ENCODE measurements at places on chromosomes 11 and 22. TPM values are rescaled to one million over a fixed set of nuclear protein-coding genes. Genes with fewer than 3 reads are reported as not detected.

- peak; percentile 94 for DNase-seq
These were observed 945 bp downstream of the CREBZF start for GRCh38 chr11:85663753-85664614.

GRCh38 chr22:23212061-23213021 lies 32.0 kb downstream of the BCR start:
- DNase-seq: peak; percentile 40

- no peak for DNase-seq
These were observed 1225.9 kb upstream of the CNTN5 start for GRCh38 chr11:97794876-97795275.

DNA sequence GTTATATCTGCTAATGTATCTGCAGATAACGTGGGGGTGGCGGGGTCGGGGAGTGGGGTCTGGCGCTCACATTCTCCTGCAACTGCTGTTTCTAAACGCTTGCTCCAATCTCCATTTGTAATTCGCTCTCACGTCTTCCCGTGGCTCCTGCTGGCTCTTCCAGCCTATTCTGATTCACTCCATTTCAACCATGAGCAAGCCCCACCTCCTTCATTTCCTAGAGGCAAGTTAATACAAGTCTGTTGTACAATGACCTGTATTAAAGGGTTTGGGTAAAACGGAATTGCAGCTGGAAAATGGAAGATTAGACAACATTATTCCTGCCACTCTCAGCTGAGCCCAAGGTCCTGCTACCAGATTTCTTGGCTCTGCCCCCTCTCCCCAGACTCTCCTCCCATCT lies 132.3 kb downstream of the CSNK2A3 start:
- no peak for DNase-seq

DNA sequence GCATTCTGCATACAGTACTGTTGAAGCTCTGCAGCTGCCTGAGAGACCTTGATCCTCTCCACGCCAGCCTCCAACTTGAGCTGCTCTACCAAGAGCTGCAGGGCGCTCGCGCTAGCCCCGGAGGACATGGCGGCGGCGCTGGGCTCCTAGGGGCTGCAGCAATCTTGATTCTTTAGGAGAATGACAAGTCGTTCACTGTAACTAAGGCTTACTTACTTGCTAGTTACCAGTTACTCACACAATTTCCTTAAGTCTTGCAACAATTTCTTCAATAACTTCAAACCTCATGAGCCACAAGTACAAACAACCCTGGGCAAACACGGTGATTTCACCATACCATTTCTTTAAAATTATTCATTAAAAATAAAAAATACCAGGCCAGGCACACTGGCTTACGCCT lies 21.9 kb downstream of the SBF2 start:
- no peak for DNase-seq

- no peak for DNase-seq
These were observed 7.5 kb upstream of the KCNJ11 start for GRCh38 chr11:17395978-17396377.

GRCh38 chr11:72758304-72758689 lies 6.1 kb upstream of the ARAP1 start:
- DNase-seq: no peak

GRCh38 chr11:79383874-79384273 lies 57.0 kb downstream of the TENM4 start:
- no peak for DNase-seq

DNA sequence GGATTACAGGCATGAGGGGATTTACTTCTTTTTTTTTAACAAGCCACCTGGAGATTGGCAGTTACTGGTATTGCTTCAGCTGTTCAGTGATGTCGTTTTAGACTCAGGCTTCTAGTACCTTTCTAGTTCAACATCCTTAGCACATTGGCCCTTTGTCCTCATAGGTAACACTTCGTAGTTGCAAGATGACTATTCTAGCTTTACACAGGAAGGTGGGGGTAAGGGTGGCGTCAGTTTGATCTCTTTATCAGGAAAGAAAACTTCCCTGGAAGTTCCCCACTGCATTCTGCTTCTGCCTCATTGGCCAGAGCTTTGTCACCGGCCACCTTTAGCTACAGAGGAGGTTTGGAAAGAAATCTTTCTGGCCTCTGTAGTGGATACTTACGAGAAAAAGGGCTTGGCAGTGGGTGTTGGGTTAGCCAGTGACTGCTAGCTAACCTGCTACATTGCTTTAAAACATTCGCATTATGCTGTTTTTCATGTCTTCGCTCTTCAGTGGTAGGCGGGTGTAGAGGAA lies 40.7 kb downstream of the SFI1 start:
- DNase-seq: no peak

- no peak for DNase-seq
These were observed 9.9 kb downstream of the GSTP1 start for GRCh38 chr11:67593565-67593905.

DNA sequence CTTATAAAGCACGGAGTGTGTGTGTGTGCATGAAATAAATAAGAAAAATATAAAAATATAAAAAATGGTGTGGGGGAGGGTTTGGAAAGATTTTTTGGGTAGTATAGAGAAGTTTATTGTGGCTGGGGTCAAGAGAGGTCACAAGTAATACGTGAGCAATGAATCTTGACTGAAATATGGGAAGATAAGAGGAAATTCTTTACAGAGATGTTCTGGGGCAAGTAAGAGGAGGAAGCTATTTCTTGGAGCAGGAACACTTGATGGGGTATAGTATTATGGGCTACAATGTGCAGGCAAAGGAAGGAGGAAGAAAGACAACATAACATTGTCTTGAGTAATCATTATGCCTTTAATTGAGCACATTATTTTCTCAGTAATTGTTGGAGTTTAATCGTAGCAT lies 2.1 kb downstream of the HBD start:
- DNase-seq: no peak

- DNase-seq: no peak
These were observed 339.9 kb downstream of the SOX6 start for GRCh38 chr11:16016468-16016829.

GRCh38 chr11:131463649-131464425 lies 93.4 kb downstream of the NTM start:
- DNase-seq: no peak

GRCh38 chr11:65071907-65072630 lies 11.8 kb downstream of the CDCA5 start:
- DNase-seq: no peak

GRCh38 chr11:68840661-68841653 lies 759 bp downstream of the CPT1A start:
- DNase-seq: peak; percentile 81

DNA sequence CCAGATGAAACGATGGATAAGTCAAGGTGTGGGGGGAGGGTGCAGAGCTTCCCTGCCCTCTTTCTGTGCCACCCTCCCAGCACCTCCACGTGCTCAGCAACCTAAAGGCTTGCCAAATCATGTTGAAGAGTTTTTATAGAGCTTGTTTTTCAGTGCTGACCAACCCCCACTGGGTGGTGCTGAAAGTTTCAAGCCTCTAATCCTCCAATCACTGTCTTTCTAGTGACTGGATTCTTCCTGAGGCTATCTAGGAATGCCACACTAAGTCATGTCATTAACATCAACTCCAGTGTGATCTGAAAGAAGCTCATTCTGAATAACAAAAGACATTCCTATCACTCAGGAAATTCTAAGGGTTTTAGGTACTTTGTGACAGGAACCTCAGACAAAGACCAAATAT lies 382.6 kb downstream of the DYNC2H1 start:
- no peak for DNase-seq

DNA sequence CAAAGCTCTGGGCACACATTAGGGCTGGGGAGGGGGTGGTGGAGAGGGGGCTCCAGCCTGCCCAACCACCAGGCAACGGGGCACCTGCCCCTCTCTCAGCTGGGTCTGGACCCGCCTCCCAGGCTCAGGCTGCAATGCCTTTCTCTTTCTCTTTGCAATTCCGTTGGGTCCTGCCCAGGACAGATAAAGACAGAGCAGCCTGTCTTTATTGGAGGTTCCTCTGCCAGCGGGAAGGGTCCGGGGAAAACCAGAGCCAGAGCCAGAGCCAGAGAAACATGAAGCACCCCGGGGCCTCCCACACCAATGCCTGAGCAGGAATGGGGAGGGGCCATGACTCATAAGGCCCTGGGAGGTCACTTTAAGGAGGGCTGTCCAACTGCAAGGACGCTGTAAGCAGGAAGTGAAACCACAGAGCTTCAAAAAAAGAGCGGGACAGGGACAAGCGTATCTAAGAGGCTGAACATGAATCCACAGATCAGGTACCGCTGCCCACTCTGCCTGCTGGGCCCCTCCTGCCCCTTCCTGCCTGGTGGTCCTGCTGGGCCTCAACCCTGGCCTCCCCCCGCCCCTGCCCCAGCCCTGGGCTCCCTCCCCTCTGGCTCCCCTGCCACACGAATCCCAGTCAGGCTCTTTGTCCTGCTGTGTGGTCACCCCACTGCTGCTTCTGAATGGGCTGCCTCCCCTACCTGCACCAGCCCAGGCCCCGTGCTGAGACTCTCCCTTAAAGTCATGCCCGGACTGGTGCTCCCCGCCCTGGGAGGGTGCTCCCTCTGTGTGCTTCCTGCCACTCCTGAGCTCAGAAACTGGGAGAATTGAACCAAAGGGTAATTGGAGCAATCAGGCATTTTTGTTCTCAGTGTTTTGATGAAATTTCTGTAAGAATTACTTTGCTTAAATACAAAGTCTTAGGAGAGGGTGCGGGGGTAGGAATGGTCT lies at the start of gene APOBEC3B:
APOBEC3B (plus strand) TSS at position 356 of the 936 bp plus-strand sequence; CDS start at position 463, 107 bp downstream.
- peak; percentile 90 for DNase-seq

DNA sequence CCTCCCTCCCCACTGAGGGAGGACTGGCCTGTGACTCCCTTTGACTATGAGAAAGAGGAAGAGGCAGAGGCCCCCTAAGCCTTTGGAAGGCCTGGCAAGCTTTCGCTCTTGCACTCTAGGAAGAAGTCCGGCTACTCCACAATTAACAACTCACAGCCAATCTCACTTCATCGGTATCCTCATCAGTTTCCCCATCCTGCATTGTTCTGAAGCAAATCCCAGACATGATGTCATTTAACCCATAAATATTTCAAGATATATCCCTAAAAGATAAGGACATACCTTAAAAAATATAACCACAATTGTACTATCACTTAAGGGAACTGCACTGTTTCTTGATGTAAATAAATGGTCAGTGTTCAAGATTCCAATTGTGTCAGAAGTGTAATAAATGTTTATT lies 63.1 kb downstream of the CWC15 start:
- DNase-seq: no peak

GRCh38 chr11:27622541-27623300 lies 77.5 kb downstream of the BDNF start:
- DNase-seq: no peak

DNA sequence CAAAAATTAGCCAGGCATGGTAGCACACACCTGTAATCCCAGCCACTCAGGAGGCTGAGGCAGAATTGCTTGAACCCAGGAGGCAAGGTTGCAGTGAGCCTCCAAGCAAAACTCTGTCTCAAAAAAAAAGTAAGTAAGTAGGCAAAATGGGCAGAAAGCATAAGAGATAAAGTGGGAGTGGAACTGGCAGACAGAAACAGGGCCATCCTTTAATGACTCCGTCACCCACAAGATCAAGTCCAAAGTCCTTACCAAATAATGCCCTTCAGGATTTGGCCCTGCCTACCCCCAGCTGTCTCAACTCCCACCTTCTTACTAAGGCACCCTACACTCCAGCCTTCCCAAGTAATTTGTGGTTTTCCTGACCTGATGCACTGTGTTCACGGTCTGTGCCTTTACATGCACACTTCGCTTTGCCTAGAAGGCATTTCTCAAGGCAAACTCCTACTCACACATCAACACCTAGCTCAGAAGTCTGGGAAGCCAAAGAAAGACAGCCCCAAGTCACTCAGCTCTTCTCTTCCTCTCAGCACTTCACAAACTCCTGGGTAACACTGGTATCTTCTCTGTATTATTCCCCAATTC lies 6.1 kb downstream of the MAPK1 start:
- no peak for DNase-seq

GRCh38 chr11:57764972-57765371 lies 3.4 kb downstream of the CTNND1 start:
- DNase-seq: no peak

The OR4X1 gene
- total RNA-seq: not detected

The CASP4 gene
- total RNA-seq: 103 TPM

The PRG3 gene
- not detected for total RNA-seq

The DDIAS gene
- 0.49 TPM for total RNA-seq

The SAA4 gene
- total RNA-seq: 0.84 TPM

The SCN2B gene
- total RNA-seq: 0.78 TPM

The MYO18B gene
- total RNA-seq: 31.6 TPM

All from aorta (tissue), 5 donors.